ENCODE measurements at places on chromosomes 3 and 15.

DNA sequence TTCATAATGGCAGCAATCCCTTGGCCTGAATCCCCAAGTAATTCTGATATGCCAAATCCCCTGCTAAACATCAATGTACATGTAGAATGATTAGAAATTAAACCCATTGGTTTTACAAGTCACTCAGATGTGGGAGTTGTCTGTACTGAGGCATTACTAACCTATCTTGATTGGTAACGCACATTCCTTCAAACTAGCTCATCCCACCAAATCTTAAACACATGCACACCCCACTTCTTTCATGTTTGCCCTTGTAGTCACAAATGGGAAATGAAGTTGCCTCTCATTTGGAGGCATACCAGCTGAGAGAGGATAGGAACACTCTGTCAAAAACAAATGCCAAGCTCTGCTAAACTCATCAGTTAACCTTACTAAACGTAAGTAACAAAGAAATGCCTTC, 29.1 kb upstream of the MAN2C1 start:
- no peak for DNase-seq

GRCh38 chr3:105904678-105905284, 36.0 kb upstream of the CBLB start:
- DNase-seq, result no peak

DNA sequence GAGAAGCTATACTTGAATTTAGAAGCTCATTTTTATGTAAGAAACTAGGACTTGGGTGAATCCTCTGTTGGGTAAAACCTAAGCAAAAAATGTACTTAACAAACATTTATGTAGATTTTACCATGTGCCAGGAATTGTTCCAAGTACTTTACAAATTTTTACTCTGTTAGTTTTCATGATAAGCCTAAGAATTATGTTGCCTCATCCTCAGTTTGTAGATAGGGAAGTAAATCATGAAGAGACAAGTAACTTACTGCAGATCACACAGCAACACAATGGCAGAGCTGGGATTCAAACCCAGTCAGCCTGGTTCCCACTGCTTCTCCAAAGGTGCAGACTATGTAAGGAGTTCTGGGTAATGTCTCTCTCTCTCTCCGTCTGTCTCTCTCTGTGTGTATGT, 169.9 kb downstream of the DIPK2A start:
- no peak for DNase-seq

DNA sequence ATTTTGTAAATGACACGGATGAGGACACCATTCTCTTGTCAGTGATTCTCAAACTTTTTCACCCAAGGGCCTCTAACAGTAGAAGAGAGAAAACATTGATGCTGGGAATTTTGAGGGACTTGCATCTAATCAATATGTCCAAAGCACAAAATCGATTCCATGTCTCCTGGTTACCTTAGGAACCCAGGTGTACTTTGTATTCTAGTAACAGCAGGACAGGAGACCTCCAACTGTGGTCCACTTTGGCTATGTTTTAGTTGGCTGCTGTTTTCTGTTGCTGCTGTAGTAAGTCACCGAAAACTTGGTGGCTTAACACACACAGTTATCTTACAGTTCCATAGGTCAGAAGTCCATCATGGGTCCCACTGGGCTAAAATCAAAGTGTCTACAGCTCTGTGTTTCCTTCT, 24.4 kb upstream of the ZBTB38 start:
- no peak for DNase-seq

GRCh38 chr3:52230461-52230860, 5.0 kb upstream of the TLR9 start:
- DNase-seq, result no peak

DNA sequence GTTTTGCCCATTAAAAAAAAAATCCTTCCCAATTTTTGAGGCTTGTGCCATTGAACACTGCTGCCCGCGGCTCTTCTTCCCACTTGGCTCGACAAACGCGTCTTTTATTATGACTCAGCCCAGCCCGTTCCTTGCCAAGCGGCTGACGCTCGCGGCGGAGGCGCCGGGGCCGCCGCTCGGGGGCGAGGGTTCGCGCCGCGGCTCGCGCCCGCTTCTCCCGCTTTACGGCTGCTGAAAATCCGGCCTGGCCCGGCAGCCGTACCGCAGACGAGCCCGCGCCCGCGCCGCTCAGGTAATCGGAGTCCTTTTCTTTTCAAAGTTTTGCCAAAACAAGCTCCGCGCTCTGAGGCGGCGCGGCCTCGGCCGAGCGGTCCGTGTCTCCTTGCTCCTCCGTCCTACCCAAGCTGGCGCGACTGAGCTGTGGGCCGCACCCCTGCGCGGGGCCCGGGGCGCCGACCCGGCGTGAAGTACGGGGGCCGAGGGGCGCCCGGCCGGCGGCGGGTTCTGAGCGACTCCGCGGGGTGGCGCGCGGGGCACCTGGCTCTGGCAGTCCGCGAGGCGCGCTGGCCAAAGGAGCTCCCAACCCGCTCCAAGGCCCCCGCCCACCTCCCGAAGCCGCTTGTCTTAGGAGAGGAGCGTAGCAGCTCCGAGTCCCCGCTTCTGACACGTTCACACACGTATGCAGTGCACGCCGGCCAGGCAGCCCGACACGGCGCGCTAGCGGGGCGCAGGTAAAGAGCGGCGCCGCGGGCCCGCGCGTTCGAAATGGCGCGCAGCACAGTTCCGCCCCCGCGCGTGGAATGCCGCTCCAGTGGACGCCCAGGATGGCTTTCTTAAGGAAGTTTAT, 418.2 kb upstream of the NAALADL2 start:
- peak; percentile 49 for DNase-seq

Measured in GDM1 (cell line).